Activated B cell treated with CpG ODN at 0.5 μM for 24 hours (primary cell): ENCODE measurements at places on chromosomes 5 and 9. TPM values are rescaled to one million over a fixed set of nuclear protein-coding genes. Genes with fewer than 3 reads are reported as not detected.

DNA sequence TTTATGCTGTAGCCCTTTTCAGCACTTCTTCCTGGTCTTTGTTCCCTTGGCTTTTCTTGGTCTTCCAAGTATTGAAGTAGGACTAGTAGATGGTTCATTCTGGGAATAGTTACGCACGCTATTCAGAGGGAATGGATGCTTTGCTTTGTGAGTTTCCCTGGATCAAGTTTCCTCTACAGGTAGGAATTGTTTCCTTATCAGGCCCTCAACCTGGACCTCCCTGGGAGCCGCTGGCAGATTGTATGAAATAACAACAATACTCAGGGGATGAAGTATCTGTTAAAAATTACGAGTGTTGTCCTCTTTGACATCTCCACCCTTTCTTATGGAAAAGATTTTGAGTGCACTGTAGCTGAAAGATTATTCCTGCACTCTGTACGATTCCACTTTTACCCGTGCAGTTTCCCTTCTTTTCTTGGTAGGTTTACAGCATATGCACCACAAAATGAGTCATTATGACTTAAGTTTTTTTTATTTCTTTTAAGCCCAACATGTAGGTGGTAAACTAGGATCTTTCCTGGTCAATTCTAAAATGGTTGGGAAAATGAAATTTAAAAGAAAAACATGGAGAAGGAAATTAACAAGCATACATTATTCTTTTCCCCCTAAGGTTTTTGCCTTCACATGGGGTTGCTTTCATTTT lies 57.9 kb downstream of the ARHGAP26 start:
- DNase-seq = no peak

DNA sequence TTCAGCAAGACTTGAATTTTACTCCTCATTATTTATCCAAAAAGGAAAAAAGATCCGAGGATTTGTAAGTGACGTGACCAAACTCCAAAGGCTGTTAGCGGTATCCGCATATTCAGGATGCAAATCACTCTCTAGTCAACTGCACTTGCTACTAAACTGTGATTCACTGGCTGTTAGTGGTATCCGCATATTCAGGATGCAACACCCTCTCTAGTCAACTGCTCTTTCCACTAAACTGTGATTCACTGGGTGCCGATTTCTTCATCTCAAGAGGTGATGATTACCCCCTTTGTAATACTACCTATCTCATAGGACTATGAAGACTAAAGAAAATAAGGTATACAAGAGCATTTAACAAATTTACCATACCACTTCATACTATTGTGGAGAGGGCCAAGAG lies 5.7 kb downstream of the MAPKAP1 start:
- no peak for DNase-seq

DNA sequence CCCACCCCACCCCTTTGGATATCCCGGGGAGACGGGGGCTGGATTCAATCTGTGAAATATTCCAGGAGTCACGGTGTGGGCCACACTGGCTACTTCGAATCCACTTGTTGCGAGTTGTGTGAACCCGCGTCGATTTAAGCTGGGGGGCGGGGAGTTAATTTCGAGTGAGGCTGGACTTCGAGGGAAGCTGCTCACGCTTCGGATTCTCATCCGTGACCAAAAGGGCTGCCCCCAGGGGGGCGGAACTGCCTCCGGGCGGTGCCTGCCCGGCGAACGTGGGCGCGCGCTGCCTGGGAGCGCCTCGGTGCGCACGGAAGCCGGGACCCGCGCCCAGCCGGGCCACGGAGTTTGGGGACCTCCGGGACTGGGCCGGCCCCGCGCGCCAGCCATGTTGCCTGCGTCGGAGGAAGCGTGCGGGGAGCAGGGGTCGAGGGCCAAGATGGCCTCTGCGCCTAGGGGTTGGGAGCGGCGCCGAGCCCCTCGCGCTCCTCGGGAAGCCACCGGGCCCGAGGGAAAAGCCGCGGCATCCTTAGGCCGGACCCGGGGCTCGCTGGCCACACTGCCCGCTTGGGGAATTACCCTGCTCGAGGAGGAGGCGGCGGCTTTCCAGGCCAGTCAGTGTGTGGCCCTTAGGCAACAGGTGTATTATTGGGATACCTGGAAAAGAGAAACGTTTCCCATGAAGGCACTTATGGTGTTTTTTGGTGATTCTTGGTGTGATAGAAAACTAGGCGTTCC lies 975 bp downstream of the OCLN start:
- DNase-seq = peak; percentile 15

DNA sequence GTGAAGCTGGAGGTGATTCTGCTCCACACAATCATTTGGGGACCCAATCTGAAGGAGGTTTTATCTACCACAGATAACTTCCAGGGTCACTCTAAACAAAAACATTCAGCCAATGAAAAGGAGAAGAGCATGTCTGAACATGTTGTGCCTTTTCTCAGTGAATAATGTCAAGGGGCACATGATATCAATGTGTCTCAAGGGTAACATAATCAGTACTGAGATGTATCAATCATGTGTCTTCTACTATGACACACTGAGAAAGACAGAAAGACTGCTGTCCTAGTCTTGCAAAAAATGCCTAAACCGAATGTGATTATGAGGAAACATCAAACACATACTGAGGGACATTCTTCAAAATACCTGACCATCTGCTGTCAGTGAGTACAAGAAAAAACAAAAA lies 25.4 kb upstream of the RASA1 start:
- DNase-seq = no peak

DNA sequence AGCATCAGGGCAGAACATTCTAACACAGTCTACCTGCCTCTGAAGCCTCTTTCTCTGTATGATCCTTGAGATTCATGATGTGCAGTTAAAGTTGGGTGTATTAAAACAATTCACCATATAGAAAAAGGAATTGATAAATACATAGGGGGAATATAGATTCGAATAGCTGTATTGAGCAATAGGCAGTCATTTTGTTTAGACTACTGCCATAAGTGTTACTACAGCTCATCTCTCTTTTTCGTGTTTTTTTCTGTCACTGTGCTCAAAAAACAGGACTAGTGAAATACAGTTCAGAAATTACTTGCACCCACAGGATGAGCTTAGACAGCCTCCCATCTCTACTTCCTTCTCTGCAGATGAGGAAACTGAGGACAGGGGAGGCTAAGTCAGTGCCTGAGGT lies 144.6 kb upstream of the FBN2 start:
- no peak for DNase-seq

GRCh38 chr5:33690374-33691135 lies 201.2 kb downstream of the ADAMTS12 start:
- no peak for DNase-seq

GRCh38 chr5:67090593-67090992 lies 106.0 kb downstream of the CD180 start:
- no peak for DNase-seq

- no peak for DNase-seq
These were observed 93.2 kb upstream of the RUSC2 start for GRCh38 chr9:35396560-35397215.

- DNase-seq = no peak
These were observed 496.8 kb downstream of the MAT2B start for GRCh38 chr5:164002214-164002613.

- no peak for DNase-seq
These were observed 13.6 kb upstream of the FUBP3 start for GRCh38 chr9:130565792-130566191.

DNA sequence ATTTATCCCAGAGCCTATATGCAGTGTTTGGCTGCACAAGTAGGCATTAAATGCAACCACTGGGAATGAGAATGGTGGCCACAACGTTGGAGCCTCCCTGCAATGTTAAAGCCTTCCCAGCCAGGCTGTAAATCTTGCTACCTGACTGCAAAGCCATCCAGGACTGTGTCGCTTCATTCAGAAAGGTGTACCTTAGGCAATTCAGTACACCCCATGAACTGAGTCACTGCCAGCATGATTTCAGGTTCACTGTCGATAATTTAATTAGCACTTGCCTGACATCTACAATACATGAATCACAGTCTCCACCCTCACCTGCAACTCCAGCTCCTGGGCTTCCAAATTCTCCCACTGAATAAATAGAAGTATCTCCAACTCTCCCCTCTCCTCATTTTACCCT lies 108.4 kb downstream of the SLIT3 start:
- DNase-seq = no peak

- no peak for DNase-seq
These were observed 92.2 kb upstream of the ADAMTS2 start for GRCh38 chr5:179437341-179438001.

The FOXD4L6 gene
- total RNA-seq = not detected in 2 replicates

DNA sequence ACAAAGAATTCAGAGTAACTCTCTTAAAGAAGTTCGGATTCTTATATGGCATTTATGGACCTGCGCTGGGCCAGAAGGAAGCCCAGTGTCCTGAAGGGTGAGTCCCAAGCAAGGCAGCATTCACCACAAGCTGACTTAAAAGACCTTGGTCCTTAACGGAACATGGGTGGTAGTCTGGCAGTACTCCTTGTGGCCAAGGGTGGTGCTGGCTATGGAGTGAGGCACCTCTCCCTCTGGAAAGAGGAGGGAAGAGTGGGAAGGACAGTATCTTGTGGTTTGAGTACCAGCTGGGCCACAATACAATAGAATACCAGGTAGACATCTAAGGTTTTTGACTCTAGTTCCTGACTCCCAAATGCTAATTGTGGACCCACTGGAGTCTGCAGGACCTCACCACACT lies 425.7 kb upstream of the CYLC2 start:
- no peak for DNase-seq

DNA sequence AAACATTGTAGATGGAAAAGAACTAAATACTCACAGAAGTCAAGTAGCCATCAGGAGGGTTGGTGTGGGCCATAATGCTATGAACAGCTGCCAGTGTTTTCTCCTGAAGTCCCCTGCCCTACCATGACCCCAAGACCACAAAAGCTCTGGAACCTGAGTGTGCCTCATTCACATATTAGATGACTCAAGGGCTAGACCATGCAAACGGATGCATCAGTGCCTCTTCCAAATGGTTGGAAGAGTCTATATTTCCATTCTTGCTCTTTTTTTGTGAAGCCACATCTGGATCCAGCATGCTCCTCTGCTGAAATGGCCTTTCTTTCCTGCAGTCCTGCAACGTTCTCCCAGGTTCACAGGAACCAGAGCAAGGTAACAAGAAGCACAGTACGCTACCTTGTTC lies 136.6 kb upstream of the EPB41L4A start:
- DNase-seq = no peak

- DNase-seq = no peak
These were observed 1360.6 kb upstream of the ACO1 start for GRCh38 chr9:31023847-31024246.

GRCh38 chr9:127941961-127942215 lies 4.2 kb upstream of the DPM2 start:
- no peak for DNase-seq

GRCh38 chr5:171924493-171925122 lies 81.8 kb downstream of the FBXW11 start:
- DNase-seq = no peak
